ENCODE measurements at places on chromosomes 2 and 18. TPM values are rescaled to one million over a fixed set of nuclear protein-coding genes. Genes with fewer than 3 reads are reported as not detected.

DNA sequence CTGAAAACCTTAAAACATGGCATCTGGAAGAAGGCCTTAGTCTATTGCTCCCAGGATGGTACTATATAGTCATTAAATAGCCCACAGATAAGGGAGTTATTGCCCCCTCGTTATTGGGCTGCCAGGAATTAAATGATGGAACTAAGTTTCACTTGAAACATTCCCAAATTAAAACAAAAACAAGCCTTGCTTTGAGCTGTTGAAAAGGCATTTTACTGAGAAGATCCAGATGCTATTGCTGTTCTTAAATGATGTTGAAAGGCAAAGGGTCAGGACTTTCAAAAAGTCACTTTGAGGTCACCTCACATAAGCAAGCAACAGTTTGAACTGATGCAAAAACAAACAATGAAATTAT, 2.0 kb upstream of the AMMECR1L start:
- no peaks in the 10 kb centered on the region for H3K27me3 ChIP-seq
- peaks cover 28% of the 10 kb centered on the region for H3K4me1 ChIP-seq
- peak overlapping the region; percentile 29 for H3K4me3 ChIP-seq
- no peak for DNase-seq
- no peaks in the 10 kb centered on the region for H3K36me3 ChIP-seq

- no peaks in the 10 kb centered on the region for H3K36me3 ChIP-seq
- no peak overlapping the region for H3K27ac ChIP-seq
Measured at GRCh38 chr2:140863713-140864112, 1267.1 kb downstream of the LRP1B start.

GRCh38 chr2:148279216-148279615, 258.3 kb downstream of the MBD5 start:
- no peaks in the 10 kb centered on the region for H3K4me1 ChIP-seq
- H3K27me3 ChIP-seq = no peaks in the 10 kb centered on the region
- DNase-seq = no peak
- no peak overlapping the region for H3K4me3 ChIP-seq
- no peaks in the 10 kb centered on the region for H3K36me3 ChIP-seq

DNA sequence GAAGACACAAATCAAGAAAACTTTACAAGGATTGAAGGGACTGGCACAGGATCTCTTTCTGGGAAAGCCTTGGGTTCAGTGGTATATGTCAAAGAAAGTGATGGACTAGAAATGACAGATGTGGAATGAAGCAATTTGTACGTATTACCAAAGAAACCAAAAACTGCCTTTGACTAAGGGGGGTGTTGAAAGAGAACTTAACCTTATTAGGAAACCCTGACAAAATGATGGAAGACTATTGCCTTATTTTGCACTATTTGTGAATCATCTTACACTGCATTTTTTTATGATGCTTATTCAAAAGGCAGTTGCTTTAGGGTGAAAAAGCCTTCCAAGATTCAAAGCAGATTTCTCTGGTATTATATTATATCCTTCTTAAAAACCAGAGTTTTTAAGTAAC, 4.0 kb downstream of the TSGA10 start:
- H3K27me3 ChIP-seq = no peaks in the 10 kb centered on the region
- H3K4me1 ChIP-seq = peaks cover 15% of the 10 kb centered on the region
- no peaks in the 10 kb centered on the region for H3K36me3 ChIP-seq
- no peak overlapping the region for H3K27ac ChIP-seq
- H3K4me3 ChIP-seq = no peak overlapping the region

- no peaks in the 10 kb centered on the region for H3K27me3 ChIP-seq
- H3K4me3 ChIP-seq = no peak overlapping the region
- no peaks in the 10 kb centered on the region for H3K36me3 ChIP-seq
- DNase-seq = no peak
- no peaks in the 10 kb centered on the region for H3K4me1 ChIP-seq
Measured at GRCh38 chr2:62147610-62148301, 48.2 kb upstream of the B3GNT2 start.

GRCh38 chr2:127864877-127865276, 6.9 kb upstream of the POLR2D start:
- no peak overlapping the region for H3K4me3 ChIP-seq
- DNase-seq = no peak
- H3K27ac ChIP-seq = no peak overlapping the region
- no peaks in the 10 kb centered on the region for H3K27me3 ChIP-seq
- H3K36me3 ChIP-seq = peaks cover 23% of the 10 kb centered on the region

Gene FZD7
- 0.75 TPM for total RNA-seq

DNA sequence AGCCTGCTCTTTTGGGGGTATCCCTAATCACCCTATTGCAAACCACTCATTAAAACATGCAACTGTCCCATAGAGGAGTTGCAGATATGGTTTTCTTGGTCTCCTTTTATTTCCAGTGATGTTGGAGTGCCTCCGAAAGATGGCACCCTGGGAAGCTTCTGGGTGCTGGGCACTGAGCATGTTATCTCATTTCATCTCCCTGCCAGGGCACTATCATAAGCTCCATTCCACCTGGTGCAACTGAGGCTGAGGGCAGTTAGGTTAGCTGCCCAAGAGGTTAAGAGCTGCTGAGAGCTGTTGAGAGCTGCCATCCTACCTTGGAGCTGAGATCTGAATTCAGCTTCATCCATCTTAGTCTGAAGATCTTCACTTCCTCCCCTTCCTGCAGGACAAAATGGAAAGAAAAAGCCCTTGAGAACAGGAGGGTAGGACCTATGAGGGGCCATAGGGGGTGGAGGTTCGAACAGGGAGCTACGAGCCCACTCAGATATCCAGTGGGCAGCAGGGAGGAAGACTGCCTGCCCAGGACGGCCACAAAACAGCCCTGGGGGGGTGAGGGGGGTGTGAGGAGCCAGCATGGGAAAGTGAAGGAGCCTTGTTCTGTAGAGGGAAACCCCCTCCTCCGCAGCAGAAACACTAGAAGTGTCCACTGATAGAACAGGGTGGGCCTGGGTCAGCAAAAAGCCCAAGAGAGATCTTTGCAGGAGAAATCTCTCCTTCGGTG, 202.5 kb downstream of the ZFP36L2 start:
- H3K27me3 ChIP-seq = no peaks in the 10 kb centered on the region
- DNase-seq = no peak
- no peak overlapping the region for H3K27ac ChIP-seq
- H3K4me1 ChIP-seq = peaks cover 11% of the 10 kb centered on the region

- no peaks in the 10 kb centered on the region for H3K4me1 ChIP-seq
- peaks cover 3% of the 10 kb centered on the region for H3K36me3 ChIP-seq
- H3K4me3 ChIP-seq = no peak overlapping the region
- H3K27ac ChIP-seq = no peak overlapping the region
- no peaks in the 10 kb centered on the region for H3K27me3 ChIP-seq
Measured at GRCh38 chr2:175966839-175967238, 35.2 kb downstream of the LNPK start.

DNA sequence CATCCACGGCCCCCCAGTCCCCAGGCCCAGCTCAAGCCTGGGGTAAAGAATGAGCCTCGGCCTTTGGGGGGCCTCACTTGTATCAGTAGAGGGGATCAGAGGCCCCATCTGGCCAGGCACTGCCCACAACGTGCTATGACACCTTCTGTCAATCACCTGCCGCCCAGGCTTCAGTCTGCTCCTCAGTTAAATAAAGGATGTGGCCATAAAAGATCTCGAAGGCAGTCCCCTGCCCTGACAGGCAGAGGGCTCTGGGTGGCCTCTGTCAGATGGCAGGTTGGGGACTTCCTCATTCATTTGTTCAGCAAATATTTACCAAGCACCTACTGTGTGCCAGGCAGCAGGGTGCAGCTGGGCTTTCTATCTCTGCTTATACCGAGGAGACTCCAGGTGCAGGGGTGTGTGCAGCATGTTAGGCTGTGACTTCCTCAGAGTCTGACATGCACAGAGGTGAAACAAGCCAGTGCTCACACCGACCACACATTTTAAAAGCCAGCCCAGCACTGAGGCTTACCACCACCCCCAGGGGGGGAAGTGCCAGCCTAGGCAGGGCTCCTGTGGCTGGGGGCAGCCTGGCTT, 166.4 kb downstream of the GALNT1 start:
- no peak overlapping the region for H3K27ac ChIP-seq
- no peaks in the 10 kb centered on the region for H3K36me3 ChIP-seq
- H3K27me3 ChIP-seq = no peaks in the 10 kb centered on the region
- no peak for DNase-seq

- no peaks in the 10 kb centered on the region for H3K27me3 ChIP-seq
- no peak for DNase-seq
- H3K36me3 ChIP-seq = no peaks in the 10 kb centered on the region
- H3K4me3 ChIP-seq = no peak overlapping the region
- no peak overlapping the region for H3K27ac ChIP-seq
Measured at GRCh38 chr2:152349416-152349815, 14.4 kb downstream of the FMNL2 start.

GRCh38 chr2:45637440-45637839, 14.0 kb upstream of the PRKCE start:
- DNase-seq = no peak
- no peaks in the 10 kb centered on the region for H3K36me3 ChIP-seq
- H3K27ac ChIP-seq = no peak overlapping the region
- H3K4me1 ChIP-seq = no peaks in the 10 kb centered on the region
- H3K27me3 ChIP-seq = no peaks in the 10 kb centered on the region

Gene SLC4A1AP
- 28.6 TPM for total RNA-seq

DNA sequence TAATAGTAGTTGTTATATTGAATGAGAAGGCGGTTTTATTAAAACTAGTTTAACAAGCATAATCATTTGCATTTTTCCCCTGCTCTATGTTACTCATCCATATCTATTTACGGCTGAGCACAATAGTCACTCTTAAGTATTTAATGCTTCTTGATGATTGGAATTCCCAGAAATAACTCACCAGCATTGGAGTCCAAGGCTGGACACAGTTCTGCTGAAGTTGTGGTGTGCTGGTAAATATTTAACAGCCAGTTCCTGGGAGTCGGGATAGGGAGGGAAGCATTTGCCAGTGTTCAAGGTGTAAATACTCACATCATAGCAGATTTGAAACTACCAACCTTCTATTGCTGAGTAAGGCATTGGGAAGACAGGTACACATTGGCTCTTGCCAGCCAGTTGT, 315.1 kb downstream of the MTX2 start:
- DNase-seq = no peak
- H3K27me3 ChIP-seq = no peaks in the 10 kb centered on the region
- H3K4me3 ChIP-seq = no peak overlapping the region
- no peak overlapping the region for H3K27ac ChIP-seq

Gene VWC2L
- not detected for total RNA-seq

Gene GYPC
- total RNA-seq = 102 TPM

Gene IL36G
- not detected for total RNA-seq

Measured in CD8-positive, alpha-beta memory T cell (primary cell).